Renal pelvis (tissue), 12 donors: ENCODE measurements at places on chromosomes 3 and 15. TPM values are rescaled to one million over a fixed set of nuclear protein-coding genes. Genes with fewer than 3 reads are reported as not detected.

- DNase-seq: no peak
Observed at GRCh38 chr3:172159962-172160538, 120.7 kb downstream of the FNDC3B start.

DNA sequence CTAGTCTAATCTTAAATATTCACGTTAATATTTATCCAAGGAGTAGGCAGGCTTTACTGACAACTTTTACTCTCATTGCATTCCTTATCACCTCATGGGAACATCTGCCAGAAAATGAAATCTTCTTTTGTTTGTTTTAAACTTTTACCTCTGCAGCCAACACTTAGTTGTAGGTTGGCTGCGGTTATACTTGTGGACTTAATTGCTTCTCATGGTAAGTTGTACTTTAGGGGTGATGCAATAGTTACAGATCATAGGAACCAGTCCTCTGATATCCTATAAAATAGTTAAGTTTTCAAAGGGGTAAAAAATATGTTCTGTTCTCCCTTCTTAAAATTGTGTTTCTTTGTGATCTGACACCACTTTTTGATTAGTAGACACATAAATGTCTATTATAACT is 321.9 kb downstream of the ZPLD1 start:
- DNase-seq: no peak

MYD88 gene
- 28.5 TPM for polyA plus RNA-seq

NEIL1 gene
- 17.9 TPM for polyA plus RNA-seq

TLR9 gene
- 0.28 TPM for polyA plus RNA-seq

DNA sequence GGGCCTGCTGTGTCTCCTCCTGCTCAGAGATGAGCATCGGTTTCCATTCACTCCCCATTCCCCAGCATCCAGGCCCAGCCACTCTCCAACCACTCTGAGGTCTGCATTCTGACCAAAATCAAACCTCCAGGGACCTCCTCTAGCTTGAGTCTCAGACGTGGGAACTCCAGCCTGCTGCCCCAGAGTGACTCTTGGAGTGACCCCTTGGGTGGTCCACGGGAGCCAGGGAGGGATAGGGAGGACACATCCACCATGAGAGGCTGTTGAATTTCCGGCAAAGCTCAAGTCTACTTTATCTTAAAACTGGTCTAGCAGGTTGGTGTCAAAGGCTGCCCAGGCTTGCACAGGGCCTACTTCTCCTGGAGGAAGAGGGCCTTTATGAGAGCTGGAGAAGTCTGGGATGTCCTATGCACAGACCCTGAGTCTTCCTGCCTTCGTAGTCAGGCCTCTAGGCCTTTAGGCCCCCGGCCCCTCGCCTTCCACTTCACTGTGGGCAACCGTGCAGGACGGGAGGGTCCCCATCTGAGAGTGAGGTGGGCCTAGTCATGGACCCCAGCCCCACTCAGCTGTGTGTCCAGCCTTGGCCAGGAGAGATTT is 8.9 kb downstream of the CISH start:
- no peak for DNase-seq

BNC1 gene
- polyA plus RNA-seq: 0.26 TPM

- no peak for DNase-seq
Observed at GRCh38 chr3:197216169-197216860, 82.1 kb downstream of the DLG1 start.

TRH gene
- 0.36 TPM for polyA plus RNA-seq

- DNase-seq: no peak
Observed at GRCh38 chr15:98799461-98800390, 151.4 kb downstream of the IGF1R start.

GRCh38 chr3:139838269-139838957 is 96.6 kb upstream of the CLSTN2 start:
- no peak for DNase-seq

CPN2 gene
- 0.41 TPM for polyA plus RNA-seq

SPATA12 gene
- 0.31 TPM for polyA plus RNA-seq

DNA sequence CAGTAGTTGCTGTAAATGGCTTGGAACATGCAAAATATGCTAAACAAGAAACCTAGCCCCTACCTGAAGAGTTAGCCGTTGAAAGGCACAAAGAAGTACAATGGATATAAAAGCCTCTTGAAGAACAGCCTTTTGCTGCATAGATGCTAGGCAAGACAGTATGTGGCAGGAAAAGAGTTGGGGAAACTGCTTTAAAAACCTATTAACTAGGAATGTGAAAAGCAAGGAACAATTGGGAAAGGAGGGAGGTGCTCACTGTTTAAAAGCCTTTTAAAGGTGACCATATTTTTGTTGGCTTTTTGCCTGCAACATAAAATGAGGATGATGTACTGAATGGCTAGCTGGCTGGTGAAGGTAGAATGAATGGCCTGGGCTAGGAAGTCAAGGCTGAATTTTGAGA is 24.5 kb upstream of the SOX2 start:
- DNase-seq: no peak

DNA sequence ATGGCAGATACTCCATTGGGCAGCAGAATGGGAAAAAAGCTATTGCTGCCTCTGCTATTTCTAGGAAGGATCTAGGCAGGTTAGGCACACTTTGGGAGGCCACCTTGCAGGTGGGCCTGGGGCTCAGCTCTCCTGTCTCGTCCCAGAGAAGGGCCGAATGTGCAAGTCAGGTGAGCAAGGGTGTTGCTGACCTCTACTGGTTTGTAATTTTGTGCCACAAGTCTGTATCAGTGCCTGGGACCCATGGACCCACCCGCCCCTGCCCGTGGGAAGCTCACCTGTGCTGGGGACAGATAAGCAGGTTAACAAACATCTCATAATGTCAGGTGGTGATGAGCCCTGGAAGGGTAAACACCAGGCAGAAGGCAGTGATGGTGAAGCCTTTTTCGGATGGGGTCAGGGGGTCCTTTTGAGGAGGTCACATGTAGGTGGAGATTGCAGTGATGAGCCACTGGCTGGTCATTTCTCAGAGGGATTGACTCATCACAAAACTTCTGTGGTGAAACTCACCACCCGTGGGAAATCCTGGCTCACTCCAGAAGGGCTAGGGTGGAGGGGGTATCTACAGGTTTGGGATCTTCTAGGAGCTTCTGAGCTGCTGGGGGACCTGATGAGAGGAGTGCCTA is 161.3 kb downstream of the KLF13 start:
- DNase-seq: no peak

GRCh38 chr3:189119950-189120349 is 51.8 kb upstream of the TPRG1 start:
- DNase-seq: no peak

SLC51A gene
- polyA plus RNA-seq: 18.2 TPM

IL5RA gene
- 1.0 TPM for polyA plus RNA-seq

- DNase-seq: no peak
Observed at GRCh38 chr15:92068121-92068520, 214.6 kb downstream of the SLCO3A1 start.

DNA sequence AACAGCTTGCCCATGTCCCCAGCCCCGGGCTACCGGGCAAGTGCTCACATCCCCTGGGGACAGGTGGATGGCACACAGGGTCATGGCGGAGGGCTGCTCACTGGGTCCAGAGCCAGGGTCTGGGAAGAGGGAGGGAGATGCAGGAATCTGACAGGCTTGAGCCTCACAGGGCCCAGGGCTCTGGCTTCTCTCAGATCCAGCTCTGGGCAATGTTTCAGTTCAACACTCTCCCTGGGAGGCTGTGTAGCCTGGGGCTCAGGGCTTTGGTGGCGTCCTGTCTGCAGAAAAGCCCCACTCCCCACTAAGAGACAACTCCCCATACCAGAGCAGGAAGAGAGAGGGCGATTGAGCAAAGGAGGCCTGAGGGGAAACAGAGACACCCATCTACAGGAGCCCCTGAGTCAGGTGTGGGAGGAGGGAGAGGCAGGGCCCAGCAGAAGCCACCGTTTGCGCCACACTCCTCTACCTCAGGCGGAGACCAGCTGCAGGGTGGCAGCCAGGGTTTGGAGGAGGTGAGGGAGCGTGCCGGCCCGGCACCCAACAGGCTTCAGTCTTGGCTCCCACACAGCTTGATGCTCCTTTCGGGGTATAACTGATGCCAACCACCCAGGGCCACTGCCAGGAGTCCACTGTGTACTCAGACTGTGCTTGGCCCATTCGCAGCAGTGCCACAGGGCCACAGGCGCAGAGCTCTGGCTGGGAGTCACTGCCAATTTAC is 16.8 kb upstream of the SRP14 start:
- no peak for DNase-seq

- no peak for DNase-seq
Observed at GRCh38 chr3:154029926-154030325, 91.3 kb upstream of the ARHGEF26 start.

DNA sequence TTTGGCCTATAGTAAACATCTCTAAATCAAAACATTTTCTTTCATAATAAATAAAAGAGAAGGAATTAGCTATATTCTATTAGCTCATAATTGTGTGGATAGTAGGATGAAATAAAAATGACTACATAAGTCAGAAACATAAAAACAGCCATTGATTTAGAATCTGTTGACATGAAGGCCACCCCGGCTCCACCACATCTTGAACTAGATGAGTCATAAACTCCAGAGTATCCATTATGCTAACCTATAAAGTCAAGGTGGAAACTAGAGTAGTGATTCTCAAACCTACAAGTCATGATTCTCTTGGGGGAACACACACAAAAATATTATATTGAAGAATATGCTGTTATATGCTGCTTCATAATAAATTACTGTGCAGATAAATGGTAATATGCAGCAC is 831.0 kb downstream of the TUSC7 start:
- DNase-seq: no peak

DNA sequence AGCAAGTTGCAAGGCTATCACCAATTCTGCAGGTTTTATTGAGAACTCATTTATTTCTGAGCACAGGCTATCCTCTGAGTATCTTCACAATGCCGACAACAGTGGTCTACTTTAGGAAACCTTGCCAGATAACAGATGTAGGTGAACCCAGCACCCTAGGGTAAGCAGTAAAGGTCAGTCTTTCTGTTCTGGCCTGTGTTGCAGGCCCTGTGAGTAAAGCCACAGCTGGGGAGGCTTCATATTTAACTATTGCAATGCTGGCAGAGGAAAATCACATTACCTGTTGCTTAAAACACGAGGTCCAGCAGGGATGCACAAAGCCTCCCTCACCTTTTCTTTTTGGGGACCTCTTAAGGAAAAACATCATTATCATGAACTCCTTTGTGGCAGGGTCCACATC is 55.5 kb downstream of the WHAMM start:
- DNase-seq: no peak

GRCh38 chr15:65060641-65061397 is 7.0 kb downstream of the RASL12 start:
- DNase-seq: no peak

DNA sequence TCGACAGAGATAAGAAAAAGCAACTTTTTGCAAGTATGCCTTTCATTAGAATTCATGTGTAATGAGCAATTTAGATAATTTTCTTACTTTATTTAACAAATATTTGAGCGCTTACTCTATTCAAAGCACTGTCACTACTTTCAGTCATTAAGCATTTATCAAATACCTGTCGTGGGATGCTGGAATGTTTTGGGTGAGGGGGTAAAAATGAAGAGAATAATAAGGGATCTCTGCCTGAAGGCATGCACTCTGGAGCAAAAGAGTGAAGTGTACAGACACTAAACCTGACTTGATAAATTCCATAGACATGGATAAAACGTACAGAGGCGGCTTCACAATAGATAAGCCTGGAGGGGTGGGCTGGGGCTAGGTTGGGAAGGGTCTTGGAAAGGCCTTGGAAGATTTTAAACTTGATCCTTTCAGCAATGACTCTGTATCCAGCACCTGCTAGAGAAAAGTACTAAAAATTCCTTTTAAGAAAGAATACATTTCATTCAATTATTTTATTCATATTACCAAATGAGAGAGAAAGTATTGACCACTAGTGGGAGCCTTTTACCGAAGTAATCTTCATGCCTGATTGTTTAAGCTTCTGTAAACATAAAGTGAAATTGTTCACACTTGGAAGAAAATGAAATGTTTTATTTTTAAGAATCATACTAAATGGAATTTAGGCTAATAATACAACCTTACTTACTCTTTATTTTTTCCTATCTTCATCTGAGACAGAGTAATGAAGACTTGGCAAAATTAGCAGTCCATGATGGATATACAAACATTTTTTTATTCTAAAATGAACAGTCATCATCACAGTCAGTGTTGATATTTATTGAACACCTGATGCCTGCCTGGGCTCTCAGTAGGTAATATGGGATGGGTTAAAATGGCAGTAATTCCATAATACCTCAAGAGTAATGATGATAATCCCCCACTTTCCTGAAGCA is 113.2 kb downstream of the PPP2R3A start:
- no peak for DNase-seq

GRCh38 chr15:77070495-77071304 is at the start of gene TSPAN3:
TSPAN3 (minus strand) TSS chr15:77071109; CDS start chr15:77070954, 155 bp downstream.
- DNase-seq: peak; percentile 93

IP6K2 gene
- polyA plus RNA-seq: 263 TPM
